Activated CD4-positive, alpha-beta memory T cell treated with anti-CD3 and anti-CD28 coated beads, Interleukin-2, amount 10 ng/mL, durations not matched to agents 7 days and 5 days (primary cell): ENCODE measurements at places on chromosomes 4 and X. TPM values are rescaled to one million over a fixed set of nuclear protein-coding genes. Genes with fewer than 3 reads are reported as not detected.

The TLR10 gene
- total RNA-seq: 0.53 TPM

The CNGA1 gene
- not detected for total RNA-seq

The CT47B1 gene
- not detected for total RNA-seq

The TACR3 gene
- total RNA-seq: not detected

The MAP7D2 gene
- total RNA-seq: 0.50 TPM

The ZNF630 gene
- 1.2 TPM for total RNA-seq

The TMEM150C gene
- total RNA-seq: not detected

The PITX2 gene
- total RNA-seq: 0.13 TPM

The UVSSA gene
- total RNA-seq: 22.3 TPM

The PAGE2 gene
- total RNA-seq: not detected

The ENPP6 gene
- total RNA-seq: 3.0 TPM

The HDAC8 gene
- 23.8 TPM for total RNA-seq

The GAK gene
- 156 TPM for total RNA-seq

The LNX1 gene
- total RNA-seq: not detected

The CORIN gene
- 0.08 TPM for total RNA-seq

The UGT2B17 gene
- not detected for total RNA-seq

The GPR78 gene
- total RNA-seq: 0.08 TPM

The SMIM31 gene
- not detected for total RNA-seq

The TBX22 gene
- not detected for total RNA-seq
